Transverse colon (tissue), 4 donors: ENCODE measurements at places on chromosomes 6 and 20. TPM values are rescaled to one million over a fixed set of nuclear protein-coding genes. Genes with fewer than 3 reads are reported as not detected.

ECHDC1 gene
- total RNA-seq: 62.1 TPM

GRCh38 chr20:35523298-35523888, 6.1 kb downstream of the C20orf173 start:
- no peak for DNase-seq
- H3K27me3 ChIP-seq: no peaks in the 10 kb centered on the region
- no peak overlapping the region for H3K4me3 ChIP-seq
- H3K27ac ChIP-seq: no peak overlapping the region
- no peaks in the 10 kb centered on the region for H3K4me1 ChIP-seq

- peak overlapping the region; percentile 7 for H3K27ac ChIP-seq
- peaks cover 35% of the 10 kb centered on the region for H3K4me1 ChIP-seq
- H3K36me3 ChIP-seq: no peaks in the 10 kb centered on the region
- H3K27me3 ChIP-seq: no peaks in the 10 kb centered on the region
- no peak overlapping the region for H3K4me3 ChIP-seq
Observed at GRCh38 chr6:108619431-108620197, 58.9 kb downstream of the FOXO3 start.

GRCh38 chr6:2120912-2121311, 124.5 kb downstream of the GMDS start:
- H3K27ac ChIP-seq: no peak overlapping the region
- no peaks in the 10 kb centered on the region for H3K4me1 ChIP-seq
- H3K27me3 ChIP-seq: no peaks in the 10 kb centered on the region
- H3K4me3 ChIP-seq: no peak overlapping the region

BPIFA1 gene
- not detected for total RNA-seq

- DNase-seq: no peak
- H3K36me3 ChIP-seq: no peaks in the 10 kb centered on the region
- no peak overlapping the region for H3K27ac ChIP-seq
- no peaks in the 10 kb centered on the region for H3K4me1 ChIP-seq
- no peaks in the 10 kb centered on the region for H3K27me3 ChIP-seq
Observed at GRCh38 chr20:17838921-17839320, 129.7 kb downstream of the SNX5 start.

- peak within 1 kb of the TSS; percentile 88 for H3K27ac ChIP-seq
- peak; percentile 97 for DNase-seq
- H3K36me3 ChIP-seq: peaks cover 18% of the 10 kb centered on the region
- peaks cover 31% of the 10 kb centered on the region for H3K4me1 ChIP-seq
- H3K4me3 ChIP-seq: peak within 1 kb of the TSS; percentile 75
- no peaks in the 10 kb centered on the region for H3K27me3 ChIP-seq
Observed at GRCh38 chr20:45890985-45891983, at the start of the genes CTSA and NEURL2. CTSA (plus strand) TSS chr20:45891335; CDS start chr20:45891569, 234 bp downstream. NEURL2 (minus strand) TSS chr20:45891208; CDS start chr20:45890991, 217 bp downstream.

- H3K4me3 ChIP-seq: no peak overlapping the region
- no peak for DNase-seq
- H3K27me3 ChIP-seq: no peaks in the 10 kb centered on the region
- no peaks in the 10 kb centered on the region for H3K4me1 ChIP-seq
- H3K36me3 ChIP-seq: no peaks in the 10 kb centered on the region
Observed at GRCh38 chr20:51979226-51979625, 176.9 kb upstream of the SALL4 start.

GRCh38 chr20:48298851-48299484, 513.7 kb upstream of the SULF2 start:
- H3K27ac ChIP-seq: no peak overlapping the region
- no peaks in the 10 kb centered on the region for H3K36me3 ChIP-seq

DEFB124 gene
- not detected for total RNA-seq

GRCh38 chr20:35527122-35527769, 2.2 kb downstream of the C20orf173 start:
- no peaks in the 10 kb centered on the region for H3K36me3 ChIP-seq
- H3K4me3 ChIP-seq: no peak overlapping the region
- H3K27me3 ChIP-seq: no peaks in the 10 kb centered on the region
- no peak overlapping the region for H3K27ac ChIP-seq
- DNase-seq: no peak

GRCh38 chr6:167113935-167114910, 8.7 kb upstream of the CCR6 start:
- H3K4me1 ChIP-seq: peaks cover 5% of the 10 kb centered on the region
- peak overlapping the region; percentile 3 for H3K27ac ChIP-seq
- H3K36me3 ChIP-seq: no peaks in the 10 kb centered on the region
- DNase-seq: peak; percentile 67
- H3K27me3 ChIP-seq: peaks cover 5% of the 10 kb centered on the region

GRCh38 chr6:161064915-161065314, 73.3 kb downstream of the MAP3K4 start:
- H3K27ac ChIP-seq: no peak overlapping the region
- H3K4me3 ChIP-seq: no peak overlapping the region
- no peaks in the 10 kb centered on the region for H3K4me1 ChIP-seq
- no peaks in the 10 kb centered on the region for H3K27me3 ChIP-seq
- H3K36me3 ChIP-seq: no peaks in the 10 kb centered on the region

GRCh38 chr20:50229156-50229607, 38.6 kb downstream of the CEBPB start:
- no peaks in the 10 kb centered on the region for H3K4me1 ChIP-seq
- no peak overlapping the region for H3K27ac ChIP-seq
- H3K36me3 ChIP-seq: no peaks in the 10 kb centered on the region
- H3K4me3 ChIP-seq: no peak overlapping the region
- no peak for DNase-seq

GTPBP2 gene
- total RNA-seq: 115 TPM

DNA sequence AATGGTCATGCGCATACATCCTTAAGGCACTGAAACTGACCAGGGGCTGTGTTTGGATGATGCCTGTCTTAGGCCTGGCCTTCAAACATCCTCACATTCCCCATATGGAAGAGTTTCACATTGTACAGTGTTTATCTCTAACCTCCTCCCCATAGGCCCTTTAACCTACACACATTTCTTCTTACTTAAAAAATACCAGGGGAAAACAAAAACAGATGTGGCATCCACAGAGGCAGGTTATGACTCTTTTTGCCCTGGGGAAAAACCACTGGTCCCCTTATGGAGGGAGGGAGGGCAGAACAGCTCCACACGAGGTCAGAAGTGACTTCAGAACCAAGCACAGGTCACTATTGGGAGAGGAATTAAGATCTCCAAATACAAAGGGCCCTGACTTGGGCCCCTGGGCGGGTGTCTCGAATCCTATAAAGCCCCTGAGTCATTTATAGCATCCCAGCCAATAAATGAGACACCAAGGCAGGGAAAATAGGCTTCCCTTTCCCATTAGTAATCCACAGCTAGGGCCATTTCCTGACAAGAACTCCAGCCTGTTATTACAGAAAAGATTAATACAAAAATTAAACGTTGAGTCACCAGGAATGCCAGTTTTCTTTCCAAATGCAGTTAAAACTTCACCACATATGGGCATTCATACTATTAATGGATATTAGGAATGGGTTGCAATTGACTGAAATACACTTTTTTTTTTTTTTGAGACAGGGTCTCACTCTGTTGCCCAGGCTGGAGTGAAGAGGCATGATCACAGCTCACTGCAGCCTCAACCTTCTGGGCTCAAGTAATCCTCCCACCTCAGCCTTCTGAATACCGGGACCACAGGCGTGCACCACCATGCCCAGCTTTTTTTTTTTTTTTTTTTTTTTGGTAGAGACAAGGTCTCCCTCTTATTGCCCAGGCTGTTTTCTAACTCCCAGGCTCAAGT, 107.2 kb downstream of the ATP9A start:
- H3K36me3 ChIP-seq: no peaks in the 10 kb centered on the region
- H3K27me3 ChIP-seq: no peaks in the 10 kb centered on the region
- H3K27ac ChIP-seq: no peak overlapping the region
- no peak for DNase-seq
- no peak overlapping the region for H3K4me3 ChIP-seq
- H3K4me1 ChIP-seq: no peaks in the 10 kb centered on the region

DNA sequence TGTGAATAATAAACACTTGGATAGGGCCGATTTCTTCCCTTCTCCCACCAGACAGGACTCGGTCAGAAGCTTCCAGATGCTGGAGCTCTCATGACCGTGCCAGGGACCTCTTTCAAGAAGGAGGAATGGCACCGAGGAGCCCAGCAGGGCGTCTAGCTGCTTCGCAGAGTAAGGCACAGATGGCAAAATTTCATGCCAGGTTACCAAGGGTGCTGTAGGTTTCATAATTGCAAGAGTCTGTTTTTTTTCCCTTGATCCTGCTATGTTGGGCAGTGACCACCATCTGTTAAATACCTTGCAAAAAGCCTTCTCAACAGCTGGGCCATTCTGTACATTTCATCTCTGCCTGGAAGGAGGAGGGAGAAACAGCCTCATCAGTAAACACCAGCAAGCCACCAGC, 111.8 kb downstream of the EDN3 start:
- peaks cover 33% of the 10 kb centered on the region for H3K27me3 ChIP-seq
- DNase-seq: no peak
- H3K4me1 ChIP-seq: no peaks in the 10 kb centered on the region
- no peak overlapping the region for H3K27ac ChIP-seq
- no peak overlapping the region for H3K4me3 ChIP-seq

TAAR8 gene
- total RNA-seq: not detected

DNA sequence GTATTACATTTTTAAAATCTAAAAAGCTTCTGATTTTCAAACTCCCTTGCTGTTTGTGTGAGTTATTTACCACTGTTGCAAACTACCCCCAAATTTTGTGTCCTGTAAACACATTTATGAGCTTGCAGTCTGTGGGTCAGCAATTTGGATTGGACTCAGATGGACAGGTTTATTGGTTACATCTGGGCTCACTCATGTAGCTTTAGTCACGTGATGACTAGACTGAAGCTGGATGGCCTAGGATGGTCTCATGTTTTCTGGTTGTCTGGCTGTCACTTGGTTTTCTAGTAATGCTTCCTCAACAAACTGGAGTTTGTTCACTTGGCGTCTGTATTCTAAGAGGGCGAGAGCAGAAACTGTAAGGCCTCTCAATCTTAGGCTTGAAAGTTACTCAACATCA, 12.2 kb upstream of the C6orf58 start:
- no peak overlapping the region for H3K4me3 ChIP-seq
- H3K36me3 ChIP-seq: no peaks in the 10 kb centered on the region
- H3K27ac ChIP-seq: no peak overlapping the region

GRCh38 chr20:13229538-13229937, 8.5 kb downstream of the ISM1 start:
- H3K27ac ChIP-seq: no peak overlapping the region
- H3K36me3 ChIP-seq: no peaks in the 10 kb centered on the region
- peaks cover 19% of the 10 kb centered on the region for H3K27me3 ChIP-seq
- no peak overlapping the region for H3K4me3 ChIP-seq
- H3K4me1 ChIP-seq: no peaks in the 10 kb centered on the region

SYCP2 gene
- not detected for total RNA-seq

SLC22A3 gene
- 12.0 TPM for total RNA-seq

GRCh38 chr6:94270091-94270948, 851.0 kb upstream of the EPHA7 start:
- no peak overlapping the region for H3K27ac ChIP-seq
- no peak overlapping the region for H3K4me3 ChIP-seq
- no peaks in the 10 kb centered on the region for H3K27me3 ChIP-seq
- H3K4me1 ChIP-seq: no peaks in the 10 kb centered on the region
- H3K36me3 ChIP-seq: no peaks in the 10 kb centered on the region

- H3K36me3 ChIP-seq: no peaks in the 10 kb centered on the region
- H3K27ac ChIP-seq: no peak overlapping the region
- H3K27me3 ChIP-seq: peaks cover 38% of the 10 kb centered on the region
- H3K4me3 ChIP-seq: no peak overlapping the region
Observed at GRCh38 chr6:168099201-168100010, 20.4 kb upstream of the FRMD1 start.

PLA2G7 gene
- total RNA-seq: not detected

GRCh38 chr20:38159957-38160756, 4.9 kb downstream of the TGM2 start:
- H3K4me1 ChIP-seq: peaks cover 4% of the 10 kb centered on the region
- H3K27ac ChIP-seq: no peak overlapping the region
- H3K4me3 ChIP-seq: no peak overlapping the region
- H3K27me3 ChIP-seq: no peaks in the 10 kb centered on the region
- no peak for DNase-seq
- no peaks in the 10 kb centered on the region for H3K36me3 ChIP-seq

DNA sequence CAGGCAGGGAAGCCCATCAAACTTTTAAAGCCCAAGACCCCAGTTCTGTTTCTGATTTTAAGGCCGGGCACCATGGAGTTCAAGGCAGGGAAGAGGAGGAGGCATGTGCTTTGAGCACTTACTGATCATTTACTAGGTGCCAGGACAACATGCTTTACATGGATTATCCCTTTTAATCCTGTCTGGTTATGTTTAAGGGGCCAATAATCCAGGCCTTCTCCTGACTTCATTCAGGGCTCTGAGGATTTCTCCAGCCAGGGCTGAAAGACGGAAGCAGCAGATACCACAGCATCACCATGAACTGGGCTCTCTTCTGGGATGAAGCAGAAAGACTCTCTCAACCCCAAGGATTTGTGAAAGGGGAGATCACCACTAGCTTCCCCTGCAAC, 4.1 kb downstream of the CCND3 start:
- H3K4me3 ChIP-seq: no peak overlapping the region
- peak overlapping the region; percentile 94 for H3K27ac ChIP-seq
- DNase-seq: no peak
- H3K4me1 ChIP-seq: peaks cover 59% of the 10 kb centered on the region
- H3K36me3 ChIP-seq: no peaks in the 10 kb centered on the region
- no peaks in the 10 kb centered on the region for H3K27me3 ChIP-seq

GRCh38 chr20:30511322-30512030, 746.0 kb upstream of the DEFB115 start:
- DNase-seq: no peak
- H3K27ac ChIP-seq: no peak overlapping the region
- H3K4me1 ChIP-seq: no peaks in the 10 kb centered on the region
- H3K36me3 ChIP-seq: no peaks in the 10 kb centered on the region
- no peak overlapping the region for H3K4me3 ChIP-seq
- H3K27me3 ChIP-seq: no peaks in the 10 kb centered on the region

- peaks cover 58% of the 10 kb centered on the region for H3K4me1 ChIP-seq
- no peaks in the 10 kb centered on the region for H3K27me3 ChIP-seq
- peak overlapping the region; percentile 94 for H3K27ac ChIP-seq
- H3K36me3 ChIP-seq: no peaks in the 10 kb centered on the region
Observed at GRCh38 chr6:30615219-30615957, 1.7 kb downstream of the PPP1R10 start.

GRCh38 chr20:20399531-20400500, 31.9 kb downstream of the INSM1 start:
- H3K4me1 ChIP-seq: peaks cover 9% of the 10 kb centered on the region
- H3K27me3 ChIP-seq: no peaks in the 10 kb centered on the region
- no peak overlapping the region for H3K27ac ChIP-seq
- H3K36me3 ChIP-seq: no peaks in the 10 kb centered on the region

GCNT2 gene
- total RNA-seq: 25.1 TPM

- H3K4me3 ChIP-seq: no peak overlapping the region
- no peak for DNase-seq
- no peak overlapping the region for H3K27ac ChIP-seq
- peaks cover 17% of the 10 kb centered on the region for H3K4me1 ChIP-seq
Observed at GRCh38 chr6:16180696-16181438, 52.0 kb downstream of the MYLIP start.

POU3F2 gene
- total RNA-seq: not detected
